ENCODE measurements at places on chromosomes 2 and 18.

DNA sequence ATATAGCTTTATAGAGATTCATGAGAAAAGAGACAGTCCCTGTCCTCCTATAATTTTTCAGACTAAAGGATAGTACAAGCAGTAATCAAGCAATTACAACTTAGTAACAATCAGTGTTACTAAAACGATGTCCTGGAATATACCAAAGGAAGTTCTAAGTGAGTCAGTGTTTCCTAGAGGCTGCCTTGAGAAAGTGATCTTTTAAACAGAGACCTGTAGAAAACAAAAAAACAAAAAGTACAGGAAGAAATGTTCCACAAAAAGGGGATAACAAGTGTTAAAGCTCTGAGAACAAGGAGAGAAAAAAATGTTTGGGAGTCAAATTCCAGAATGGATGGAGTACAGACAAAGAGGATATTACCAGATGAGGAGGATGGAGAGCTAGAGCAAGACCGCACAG lies 556.4 kb downstream of the ERBB4 start:
- DNase-seq = no peak

GRCh38 chr2:200042944-200043343 lies 87.6 kb downstream of the MAIP1 start:
- DNase-seq = no peak

GRCh38 chr2:60230596-60230995 lies 322.9 kb downstream of the BCL11A start:
- DNase-seq = no peak

GRCh38 chr2:54586494-54586893 lies 130.4 kb downstream of the SPTBN1 start:
- DNase-seq = no peak

DNA sequence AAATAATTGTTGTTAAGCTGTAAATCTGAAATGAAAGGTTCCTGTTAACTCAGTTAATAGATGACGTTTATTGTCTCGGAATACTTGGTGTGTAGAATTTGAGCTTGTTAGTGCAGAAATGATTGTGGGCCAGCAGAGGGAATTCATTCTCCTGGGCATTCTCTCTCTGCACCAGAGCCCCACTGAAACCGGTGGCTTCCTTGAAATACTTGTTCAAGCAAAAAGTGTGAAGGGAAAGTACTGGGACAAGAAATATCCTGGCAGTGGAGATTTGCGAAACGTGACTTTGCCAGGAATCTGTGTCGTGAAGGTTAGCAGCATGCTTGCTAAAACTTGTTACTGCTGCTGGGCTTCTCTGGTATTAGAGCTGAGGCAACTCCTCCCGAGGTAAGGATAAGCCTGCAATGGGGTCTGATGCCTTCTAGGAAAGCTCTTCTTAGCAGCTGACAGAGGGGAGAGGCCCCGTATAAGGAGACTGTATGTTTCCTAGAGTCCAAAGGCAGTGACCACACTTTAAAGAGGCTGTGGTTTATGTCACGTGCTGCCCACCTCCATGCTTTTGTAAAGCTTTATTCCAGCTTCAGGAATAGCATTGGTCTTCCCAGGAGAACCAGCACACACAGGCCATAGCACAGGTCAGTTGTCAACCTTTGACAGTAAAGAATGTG lies 2.0 kb downstream of the ITGA6 start:
- no peak for DNase-seq

GRCh38 chr2:127593228-127594115 lies 52.5 kb upstream of the GPR17 start:
- DNase-seq = no peak

DNA sequence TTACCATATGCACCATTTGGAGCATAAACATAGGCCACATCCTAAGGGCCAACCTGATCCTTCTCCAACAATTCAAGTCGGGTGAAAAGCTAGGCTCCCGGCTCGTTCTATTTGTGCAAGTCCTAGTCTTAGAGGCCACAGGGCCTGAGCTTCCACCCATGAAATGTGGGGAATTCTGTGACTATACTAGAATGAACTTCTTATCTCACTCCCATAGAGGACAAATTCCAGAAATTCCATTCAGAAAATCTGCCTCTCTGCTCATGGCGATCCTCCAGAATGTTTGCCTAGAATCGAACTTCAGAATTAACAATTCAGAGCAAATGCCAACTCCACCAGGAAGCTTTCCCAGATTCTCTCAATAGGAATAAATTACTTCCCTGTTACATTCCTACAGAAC lies 187.9 kb downstream of the BCL11A start:
- no peak for DNase-seq

GRCh38 chr2:28626891-28627421 lies 124.7 kb upstream of the PPP1CB start:
- DNase-seq = no peak

- no peak for DNase-seq
These were observed 207.1 kb upstream of the SLC14A2 start for GRCh38 chr18:45408218-45408617.

DNA sequence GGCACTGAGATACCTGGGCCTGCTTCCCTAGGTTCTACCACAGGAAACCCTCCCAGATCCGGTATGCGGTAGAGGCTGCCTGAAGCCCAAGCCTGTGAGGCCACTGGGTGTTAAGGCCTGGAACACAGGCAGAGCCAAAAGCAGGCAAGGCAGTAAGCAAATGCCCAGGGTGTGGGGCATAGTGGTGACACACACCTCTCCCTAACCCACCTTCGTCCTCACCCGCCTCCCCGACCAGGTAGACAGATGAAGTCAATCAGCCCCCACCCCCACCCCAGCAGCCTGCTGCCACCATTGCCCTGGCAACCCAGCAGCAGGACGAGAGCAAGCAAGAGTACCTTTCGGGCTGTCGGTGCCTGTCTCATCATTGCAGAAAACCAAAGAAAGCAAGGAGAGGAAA lies 6.1 kb downstream of the DCTN1 start:
- no peak for DNase-seq

GRCh38 chr2:15460112-15460620 lies 101.0 kb downstream of the NBAS start:
- peak; percentile 89 for DNase-seq

DNA sequence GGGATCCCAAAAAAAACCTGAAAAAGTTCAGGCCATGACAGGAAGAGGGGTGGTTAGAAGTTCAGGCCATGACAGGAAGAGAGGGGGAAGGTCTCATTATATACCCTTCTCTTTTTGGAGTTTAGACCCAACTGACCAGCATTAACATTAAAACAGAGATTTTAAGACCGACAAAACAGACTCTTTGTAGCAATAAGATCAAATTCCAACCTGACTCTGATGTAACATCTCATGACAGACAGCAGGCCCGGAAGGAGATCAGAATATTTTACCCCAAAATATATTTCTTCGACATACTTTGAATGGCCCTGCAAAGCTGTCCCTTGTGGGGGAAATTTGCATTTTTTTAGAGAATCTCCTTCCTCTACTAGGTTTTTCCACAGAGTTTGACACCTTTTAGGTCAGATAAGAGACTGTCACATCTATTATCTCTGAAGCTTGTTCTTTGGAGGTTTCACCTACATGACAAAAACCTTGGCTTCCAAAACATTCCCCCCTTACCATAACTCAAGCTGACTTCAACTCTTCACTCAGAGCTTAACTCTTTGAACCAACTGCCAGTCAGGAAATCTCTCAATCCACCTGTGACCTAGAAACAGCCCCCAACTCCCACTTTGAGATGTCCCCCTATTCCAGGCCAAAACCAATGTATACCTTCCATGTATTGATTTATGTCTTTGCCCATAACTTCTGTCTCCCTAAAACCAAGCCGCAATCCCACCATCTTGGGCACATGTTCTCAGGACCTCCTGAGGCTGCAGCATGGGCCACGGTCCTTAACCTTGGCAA lies 51.0 kb upstream of the B3GNT2 start:
- no peak for DNase-seq

DNA sequence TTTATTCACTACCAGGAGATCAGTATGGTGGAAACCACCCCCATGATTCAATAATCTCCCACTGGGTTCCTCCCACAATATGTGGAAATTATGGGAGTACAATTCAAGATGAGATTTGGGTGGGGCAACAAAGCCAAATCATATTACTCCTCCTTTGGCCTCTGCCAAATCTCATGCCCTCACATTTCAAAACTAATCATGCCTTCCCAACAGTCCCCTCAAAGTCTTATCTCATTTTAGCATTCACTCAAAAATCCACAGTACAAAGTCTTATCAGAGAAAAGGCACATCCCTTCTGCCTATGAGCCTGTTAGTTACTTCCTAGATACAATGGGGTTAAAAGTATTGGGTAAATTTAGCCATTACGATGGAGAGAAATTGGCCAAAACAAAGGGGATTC lies 989.5 kb upstream of the CNTNAP5 start:
- no peak for DNase-seq
